ENCODE measurements at places on chromosomes 11 and 22.

GRCh38 chr22:45212306-45212709, 28.4 kb downstream of the KIAA0930 start:
- no peak for DNase-seq

DNA sequence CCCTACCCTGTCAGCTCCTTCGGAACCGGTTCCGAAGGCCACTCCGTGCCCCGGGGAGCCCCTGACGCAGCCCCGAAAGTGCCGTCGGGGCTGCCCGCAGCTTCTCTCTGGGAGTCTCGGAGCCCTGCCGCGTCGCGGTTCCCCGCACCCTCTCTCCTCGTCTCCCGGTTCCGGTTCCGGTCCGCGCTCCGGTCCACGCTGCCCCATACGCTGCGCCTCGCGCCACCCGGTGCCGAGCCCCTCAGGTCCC, 618 bp downstream of the MTA2 start:
- DNase-seq = no peak

DNA sequence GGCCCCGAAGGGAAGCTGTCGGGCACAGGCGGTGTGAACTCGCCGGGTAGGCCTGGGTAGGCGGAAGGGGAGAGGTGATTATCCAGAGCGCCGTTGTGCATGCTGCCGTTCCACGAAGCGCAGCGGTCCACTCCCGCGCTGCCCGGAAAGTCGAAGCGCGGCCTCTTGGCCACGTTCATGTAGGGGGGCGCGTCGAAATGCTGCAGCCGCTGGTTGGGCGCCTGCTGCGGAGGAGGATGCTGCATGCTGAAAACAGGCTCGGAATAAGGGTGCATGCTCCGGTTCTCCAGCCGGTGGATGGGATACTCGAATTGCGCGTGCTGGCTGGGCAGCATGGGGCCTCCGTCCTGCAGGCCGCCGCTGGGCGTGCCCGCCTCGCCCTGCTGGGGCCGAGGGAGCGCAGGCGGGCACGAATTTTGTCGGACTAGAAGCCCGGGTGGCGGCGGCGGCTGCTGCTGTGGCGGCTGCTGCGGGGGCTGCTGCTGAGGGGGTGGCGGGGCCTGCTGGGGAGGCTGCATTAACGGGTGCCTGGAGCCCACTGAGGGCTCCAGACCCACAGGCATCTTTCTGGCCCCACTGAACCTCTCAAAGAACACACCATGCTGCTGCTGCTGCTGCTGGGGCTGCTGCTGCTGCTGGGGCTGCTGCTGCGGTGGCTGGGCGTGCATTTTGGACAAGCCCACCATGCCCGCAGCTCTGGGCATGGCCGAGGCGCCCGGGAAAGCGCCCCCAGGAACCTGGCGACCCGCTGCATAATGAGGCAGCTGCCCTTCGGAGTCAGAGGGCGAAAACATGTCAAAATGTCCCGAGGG, 2.3 kb downstream of the MN1 start:
- DNase-seq = no peak

DNA sequence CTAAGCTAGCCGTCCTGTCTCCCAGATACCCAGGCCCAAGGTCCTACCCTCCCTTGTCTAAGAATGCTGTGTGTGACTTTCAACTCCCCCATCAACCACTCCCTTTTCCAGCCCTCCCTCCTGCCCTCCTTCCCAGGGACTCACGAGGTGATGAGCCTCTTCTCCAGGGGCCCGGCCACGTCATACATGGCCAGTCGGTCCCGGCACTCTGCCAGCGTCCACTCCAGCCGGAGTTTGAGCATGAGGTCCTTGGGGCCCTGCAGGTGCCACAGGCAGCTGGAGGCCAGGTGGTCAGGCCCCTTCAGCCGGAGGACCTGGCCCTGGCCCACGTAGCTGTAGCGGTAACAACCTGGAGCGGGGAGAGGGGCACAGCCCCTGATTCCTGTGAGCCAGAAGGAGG, 20.1 kb downstream of the TMPRSS6 start:
- DNase-seq = no peak

DNA sequence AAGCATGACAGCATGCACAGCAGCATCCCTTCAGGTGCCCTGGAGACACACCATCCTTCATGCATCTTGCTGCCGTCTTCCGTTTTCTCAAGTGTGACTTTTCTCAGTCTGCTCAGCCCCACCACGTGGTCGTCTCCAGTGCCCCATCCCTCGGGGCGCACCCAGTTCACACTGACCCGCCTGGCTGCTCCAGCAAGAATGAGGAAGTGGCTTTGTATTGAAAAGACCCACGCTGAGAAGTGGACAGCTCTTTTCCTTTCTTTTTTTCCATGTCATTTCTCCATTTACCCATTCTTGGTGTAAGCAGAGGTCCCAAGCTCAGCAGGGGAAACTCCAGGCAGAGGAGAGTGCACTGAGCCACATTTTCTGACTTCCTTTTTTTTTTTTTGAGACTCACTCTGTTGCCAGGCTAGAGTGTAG, 14.5 kb downstream of the SERPINH1 start:
- DNase-seq = peak; percentile 87

- no peak for DNase-seq
These were observed 20.8 kb upstream of the LINC01488 start for GRCh38 chr11:69460540-69461257.

- no peak for DNase-seq
These were observed 106.5 kb upstream of the SYT13 start for GRCh38 chr11:45392591-45393091.

GRCh38 chr11:34478845-34479663, 34.5 kb downstream of the ELF5 start:
- DNase-seq = no peak

- no peak for DNase-seq
These were observed 12.6 kb upstream of the SYT13 start for GRCh38 chr11:45298718-45299117.

DNA sequence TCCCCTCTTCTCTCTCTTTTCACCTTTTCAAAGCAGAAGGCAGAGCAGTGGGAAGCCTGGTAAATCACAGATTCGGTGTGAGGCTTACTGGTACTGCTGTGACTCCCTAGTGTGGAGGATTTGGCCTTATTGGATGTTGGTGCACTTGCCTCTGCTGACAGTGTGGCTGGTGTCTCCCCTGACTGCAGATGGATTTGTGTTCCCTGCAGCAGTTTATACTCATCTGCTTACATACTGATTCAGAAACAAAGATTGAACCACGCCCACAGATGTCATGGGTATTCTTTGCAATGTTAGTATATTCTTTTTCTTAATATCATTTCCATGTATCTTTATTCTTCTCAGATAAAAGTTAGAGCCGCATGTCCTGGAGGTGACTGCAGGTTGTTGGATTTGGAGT, 26.8 kb upstream of the GRIK4 start:
- DNase-seq = no peak

- DNase-seq = no peak
These were observed 8.9 kb downstream of the SIDT2 start for GRCh38 chr11:117187428-117187798.

DNA sequence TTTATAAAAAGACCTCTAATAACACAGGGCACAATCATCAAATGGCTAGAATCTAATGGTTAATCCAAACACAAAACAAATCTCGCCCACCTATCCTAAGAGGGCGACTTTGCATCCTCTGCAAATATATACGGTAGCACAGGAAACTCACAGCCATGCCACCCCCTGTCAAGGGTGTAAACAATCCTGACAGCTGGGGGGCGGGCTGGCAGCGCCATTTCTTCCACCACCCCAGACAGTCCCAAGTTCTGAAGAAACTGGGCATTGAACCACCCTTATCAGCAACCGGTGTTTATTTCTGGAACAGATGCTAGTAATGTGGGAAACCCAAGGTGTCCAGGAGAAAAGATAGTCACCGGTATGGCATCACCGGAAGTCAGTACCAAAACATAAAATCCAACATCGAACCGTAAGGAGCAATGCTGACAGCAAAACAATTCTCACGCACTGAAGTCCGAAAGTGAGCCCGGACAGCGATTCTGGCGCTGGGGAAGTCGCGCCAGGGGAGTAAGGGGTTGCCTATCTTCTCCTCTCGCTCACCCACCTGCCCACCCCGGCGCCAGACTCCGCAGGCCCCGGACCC, 825 bp downstream of the FBXO3 start:
- no peak for DNase-seq

DNA sequence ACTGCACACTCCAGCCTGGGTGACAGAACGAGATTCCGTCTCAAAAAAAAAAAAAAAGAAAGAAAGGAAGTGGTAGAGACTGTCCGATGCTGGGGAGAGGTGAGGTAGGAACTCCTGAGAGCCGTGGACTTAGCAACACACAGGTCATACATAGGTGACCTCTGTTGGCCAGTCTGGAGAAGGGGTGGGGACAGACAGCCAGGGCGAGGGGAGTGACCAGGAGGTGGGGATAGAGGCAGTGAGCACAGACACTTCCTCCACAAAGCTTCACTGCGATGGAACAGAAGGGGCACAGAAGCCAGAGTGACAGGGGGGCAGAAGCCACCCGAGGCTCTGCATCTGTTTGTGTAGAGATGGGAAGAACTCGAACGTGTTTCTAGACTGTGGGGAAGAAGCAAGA, 47.1 kb downstream of the MYH9 start:
- DNase-seq = no peak

GRCh38 chr11:78607696-78608095, 33.0 kb upstream of the NARS2 start:
- no peak for DNase-seq

DNA sequence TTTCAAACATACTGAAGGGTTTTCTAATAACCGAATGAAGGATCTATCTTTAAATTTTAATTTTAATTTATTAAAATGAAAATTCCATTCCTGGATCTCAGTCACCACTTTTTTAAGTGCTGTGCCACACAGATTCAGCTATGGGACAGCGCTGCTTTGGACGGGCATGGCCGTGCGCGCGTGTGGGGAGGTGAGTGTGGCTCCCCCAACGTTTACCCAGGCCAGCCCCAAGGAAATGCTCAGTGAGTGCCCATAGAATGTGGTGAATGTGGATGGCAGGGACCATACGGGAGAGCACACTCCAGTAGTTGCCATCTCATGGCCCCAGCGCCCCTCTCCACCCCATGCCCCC, 88.0 kb upstream of the KCNQ1OT1 start:
- no peak for DNase-seq

GRCh38 chr11:103737747-103738146, 298.7 kb upstream of the DDI1 start:
- DNase-seq = no peak

DNA sequence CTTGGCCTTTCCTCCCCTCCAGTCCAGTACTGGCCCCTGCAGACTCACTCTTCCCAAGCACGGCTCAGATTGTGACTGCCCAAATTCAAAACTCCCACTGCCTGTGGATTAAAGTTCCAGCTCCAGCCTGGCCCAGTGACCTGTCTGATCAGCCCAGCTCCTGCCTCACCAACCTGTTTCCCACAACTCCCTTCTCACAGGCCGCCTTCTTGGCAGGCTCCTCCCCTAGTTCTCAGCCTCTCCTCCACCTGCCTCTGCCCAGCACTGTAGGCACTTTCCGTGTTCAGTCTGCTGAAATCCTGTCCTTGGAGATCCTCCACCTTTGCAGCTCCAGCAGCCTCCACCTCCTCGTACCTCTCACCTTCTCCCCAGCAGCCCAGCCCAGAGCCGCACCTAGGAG, 68.6 kb downstream of the MICAL2 start:
- no peak for DNase-seq

GRCh38 chr11:11178671-11179638, 174.1 kb downstream of the CSNK2A3 start:
- no peak for DNase-seq

GRCh38 chr22:43066844-43067385, 22.3 kb downstream of the TTLL1 start:
- no peak for DNase-seq

GRCh38 chr11:9250139-9250582, 15.0 kb downstream of the DENND5A start:
- no peak for DNase-seq

- DNase-seq = no peak
These were observed 12.5 kb downstream of the SLC6A5 start for GRCh38 chr11:20611892-20612291.

- DNase-seq = peak; percentile 73
These were observed 4.5 kb downstream of the SHISA8 start for GRCh38 chr22:41910050-41911000.

DNA sequence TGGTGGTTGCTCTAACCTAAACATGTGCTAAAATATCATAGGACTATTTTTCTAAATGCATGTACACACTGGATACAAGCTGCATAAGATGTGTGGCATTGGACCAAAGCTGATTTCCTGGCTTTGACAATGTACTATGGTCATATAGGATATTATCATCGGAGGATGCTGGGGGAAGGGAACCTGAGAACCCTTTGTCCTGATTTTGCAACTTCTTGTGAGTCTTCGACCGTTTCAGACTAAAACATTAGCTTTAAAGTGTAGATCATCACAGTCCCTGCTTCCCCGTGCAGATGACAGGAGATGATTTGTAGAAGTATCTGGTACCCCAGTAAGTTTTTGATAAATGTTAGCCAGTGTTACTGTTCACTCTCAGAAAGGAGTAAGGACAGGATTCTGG, 554.7 kb downstream of the MIAT start:
- DNase-seq = no peak

- DNase-seq = no peak
These were observed 141.2 kb downstream of the CSNK2A3 start for GRCh38 chr11:11211888-11212287.

DNA sequence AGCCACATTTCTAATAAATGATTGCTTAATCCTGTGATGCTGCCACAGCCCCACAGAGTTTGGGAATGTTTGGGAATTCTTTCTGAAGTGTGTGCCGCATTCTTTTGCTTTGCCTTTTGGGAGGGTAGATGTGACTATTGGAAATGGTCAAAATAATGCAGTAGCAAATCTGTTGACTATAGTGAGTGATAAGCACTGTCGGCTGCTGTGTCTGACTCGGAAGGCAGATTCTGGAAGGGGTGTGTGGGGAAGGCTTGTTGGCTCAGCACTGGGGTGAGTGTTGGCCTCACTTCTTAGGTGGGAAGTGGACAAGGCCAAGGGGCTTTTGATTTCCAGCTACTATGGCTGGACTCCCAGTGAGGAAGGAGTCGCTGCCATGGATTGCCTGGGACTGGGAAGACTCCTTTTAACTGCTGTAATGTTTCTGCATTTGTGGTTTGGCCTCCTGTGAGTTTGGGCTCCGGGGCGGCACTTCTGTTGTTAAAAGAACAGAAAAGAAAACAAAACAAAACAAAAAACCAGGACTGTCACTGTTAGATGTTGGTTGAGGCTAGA, 20.1 kb downstream of the ZBTB16 start:
- no peak for DNase-seq

- DNase-seq = no peak
These were observed 18.1 kb upstream of the SCGB1A1 start for GRCh38 chr11:62400760-62401159.

DNA sequence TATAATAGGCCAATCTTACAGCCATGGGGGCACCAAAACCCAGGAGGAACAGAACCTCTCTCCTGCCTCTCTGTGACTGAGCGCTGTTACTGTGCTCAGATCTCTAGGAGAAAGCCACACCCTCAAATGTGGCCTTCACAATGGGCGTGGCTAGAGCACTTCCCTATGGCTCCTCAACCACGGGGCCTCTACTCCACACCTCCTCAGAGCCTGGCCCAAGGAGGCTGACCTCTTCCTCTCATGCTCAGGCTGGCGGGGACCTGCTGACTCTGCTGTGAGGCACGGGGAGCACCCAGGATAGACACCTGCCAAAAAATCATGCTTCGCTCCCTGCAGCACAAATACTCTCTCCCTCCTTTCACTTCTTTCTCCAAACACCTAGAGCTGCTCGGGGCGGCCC, 41.0 kb downstream of the C11orf58 start:
- DNase-seq = no peak

Measured in B cell (primary cell).